ENCODE measurements at places on chromosomes 11 and 22.
A peak's percentile ranks its signal among the peaks of the same experiment; 100 is the strongest.

- no peak for DNase-seq
Observed at GRCh38 chr11:66557733-66558326, 10.6 kb downstream of the CTSF start.

- no peak for DNase-seq
Observed at GRCh38 chr11:128315933-128316332, 271.4 kb downstream of the ETS1 start.

DNA sequence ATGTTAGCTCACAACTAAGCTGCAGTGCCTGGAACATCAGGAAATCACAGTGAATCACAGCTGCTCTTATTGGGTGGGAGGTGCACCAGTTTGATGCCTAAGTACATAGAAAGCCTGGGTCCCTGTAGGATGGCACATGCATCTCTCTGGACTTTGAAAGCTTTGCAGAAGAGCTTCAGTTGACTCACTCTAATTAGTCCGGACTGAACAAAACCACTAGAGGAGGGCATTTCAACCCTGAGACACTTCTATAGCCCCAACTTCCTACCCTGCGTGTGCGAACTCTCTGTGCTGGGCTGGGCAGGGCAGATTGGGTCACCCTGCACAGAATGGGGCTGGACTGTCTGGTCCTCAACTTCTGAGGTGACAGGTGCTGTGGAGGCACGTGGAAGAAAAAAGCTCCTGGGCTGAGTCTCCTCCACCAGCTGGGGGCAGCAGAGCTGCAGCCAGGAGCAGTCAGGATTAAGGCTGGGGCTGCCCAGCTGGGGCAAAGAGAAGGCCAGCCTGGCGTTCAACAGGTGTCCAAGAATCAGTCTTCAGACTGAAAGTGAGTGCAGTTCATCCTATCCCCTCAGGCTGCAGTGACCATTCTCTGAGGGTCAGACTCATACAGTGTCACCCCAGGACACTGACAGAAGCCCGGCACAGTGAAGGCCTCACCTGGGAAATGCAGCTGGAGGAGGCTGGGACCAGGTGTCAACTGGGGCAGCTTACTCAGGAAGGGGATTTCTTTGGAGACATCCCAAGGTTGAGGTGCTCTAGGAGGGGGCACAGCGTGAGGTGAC lies 22.1 kb downstream of the GGTLC2 start:
- DNase-seq, result peak; percentile 68

DNA sequence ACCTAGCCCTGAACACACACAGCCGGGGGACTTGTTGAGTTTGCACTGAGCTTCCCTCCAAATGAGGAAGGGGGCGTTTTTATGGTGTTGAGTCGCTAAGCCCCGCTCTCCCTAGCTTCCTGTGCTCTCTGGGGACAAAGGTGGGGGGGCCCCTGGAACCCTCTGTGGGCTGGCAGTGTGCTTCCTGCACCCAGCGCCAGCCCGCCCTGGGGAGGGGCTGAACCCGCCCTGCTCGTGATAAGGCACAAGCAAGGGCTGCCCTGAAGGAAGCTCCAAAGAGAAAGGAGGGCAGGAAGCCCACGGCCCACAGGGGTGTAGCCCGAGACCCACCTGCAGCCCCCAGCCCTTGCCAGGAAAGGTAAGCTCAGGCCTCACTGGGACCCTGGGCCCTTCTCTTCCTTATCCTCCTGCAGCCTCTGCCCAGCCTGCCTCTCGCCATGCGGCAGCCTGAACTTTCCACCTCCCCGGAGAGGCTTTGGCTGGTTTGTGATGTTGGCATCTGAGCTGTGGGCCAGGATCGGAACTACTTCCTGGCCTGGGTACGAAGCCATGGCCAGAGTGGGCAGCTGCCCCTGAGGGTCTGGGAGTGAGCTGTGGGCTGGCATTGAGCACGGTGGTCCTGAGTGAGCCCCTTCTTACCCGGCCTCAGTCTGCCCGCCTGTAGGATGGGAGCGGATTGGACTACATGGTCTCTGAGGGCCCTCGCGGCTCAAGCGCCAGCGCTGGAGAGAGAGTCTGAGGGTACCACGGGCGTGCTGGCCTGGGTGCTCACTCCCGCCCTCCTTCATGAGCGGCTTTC lies at the start of gene FERMT3:
TSS of gene FERMT3 (plus strand) at position 265 of the 799 bp plus-strand sequence. CDS start 644 bp downstream, outside the sequence.
- DNase-seq, result no peak

DNA sequence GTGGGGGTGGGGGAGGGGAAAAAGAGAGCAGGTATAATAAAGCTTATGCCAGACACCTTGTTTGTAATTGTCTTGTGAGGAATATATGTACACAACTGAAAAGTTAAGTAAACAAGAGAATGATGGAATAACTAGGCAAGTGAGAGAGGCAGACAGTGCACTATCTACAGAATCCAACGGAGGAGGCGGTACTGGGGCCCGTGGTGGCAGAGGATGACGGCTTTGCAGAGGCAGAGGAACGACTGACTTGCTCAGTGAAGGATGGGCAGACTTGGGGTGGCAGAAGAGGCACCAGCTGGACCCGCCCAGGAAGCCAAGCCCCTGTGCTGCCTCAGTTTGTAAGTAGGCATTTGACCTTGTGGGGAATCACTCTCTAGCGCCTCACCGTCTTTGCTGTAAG lies 297.6 kb downstream of the ST3GAL4 start:
- DNase-seq, result no peak
